Globus pallidus (tissue), 1 donor: ENCODE measurements at places on chromosomes 16 and 17.

DNA sequence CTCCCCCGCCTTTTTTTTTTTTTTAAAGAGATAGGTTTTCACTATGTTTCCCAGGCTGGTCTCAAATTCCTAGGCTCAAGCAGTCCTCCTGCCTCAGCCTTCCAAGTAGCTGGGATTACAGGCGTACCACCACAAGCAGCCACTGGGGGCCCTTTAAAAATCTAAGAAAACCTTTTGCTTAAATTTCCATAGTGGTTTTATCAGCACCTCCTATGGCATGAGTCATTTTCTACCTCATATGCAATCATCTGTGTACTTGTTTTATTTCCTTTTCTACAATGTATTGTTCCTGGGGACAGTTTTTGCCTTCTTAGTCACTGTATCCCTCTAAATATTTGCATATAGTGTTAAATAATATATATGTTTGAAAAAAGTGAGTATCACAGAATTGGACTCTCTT, 29.2 kb downstream of the GNA13 start:
- no peak for DNase-seq

GRCh38 chr17:35540589-35541404, 3.3 kb upstream of the SLFN12L start:
- DNase-seq: no peak

DNA sequence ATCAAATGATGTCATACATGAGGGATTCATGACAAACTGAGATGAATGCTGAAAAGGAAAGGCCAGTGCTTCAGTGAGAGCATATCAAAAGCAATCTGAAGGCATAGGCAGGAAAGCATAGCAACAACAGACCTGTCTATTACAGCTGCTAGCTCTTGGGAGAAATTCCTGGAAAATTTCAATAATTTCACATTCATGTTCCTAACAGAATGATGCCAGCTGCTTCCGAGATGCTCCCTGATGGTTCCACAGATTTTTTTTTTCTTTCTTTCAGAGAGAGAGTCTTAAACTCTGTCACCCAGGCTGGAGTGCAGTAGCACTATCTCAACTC, 50.3 kb upstream of the CLEC3A start:
- no peak for DNase-seq

GRCh38 chr16:81878529-81878928, 99.4 kb downstream of the PLCG2 start:
- DNase-seq: no peak

DNA sequence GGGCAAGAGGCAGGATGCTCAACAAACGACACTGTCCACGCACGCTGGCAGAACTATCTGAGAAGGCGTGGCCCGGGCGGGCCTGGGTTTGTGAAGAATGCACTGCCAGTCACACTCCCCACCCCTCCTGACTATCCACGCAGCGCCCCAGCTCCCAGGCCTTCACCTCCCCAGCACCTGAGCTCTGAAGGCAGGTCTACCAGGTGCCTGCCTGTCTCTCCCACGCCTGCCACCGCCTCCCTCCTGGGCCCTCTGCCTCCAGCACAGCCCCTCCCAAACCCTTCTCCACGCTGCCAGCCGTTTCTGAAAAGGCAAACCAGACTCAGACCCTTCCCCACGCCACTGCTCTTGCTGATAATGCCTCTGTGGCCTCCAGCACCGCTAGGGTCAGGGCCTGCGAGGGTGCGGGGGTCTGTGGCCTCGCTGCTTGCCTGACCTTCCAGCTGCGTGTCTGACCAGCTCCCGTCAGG, 11.6 kb downstream of the MYBBP1A start:
- DNase-seq: no peak

DNA sequence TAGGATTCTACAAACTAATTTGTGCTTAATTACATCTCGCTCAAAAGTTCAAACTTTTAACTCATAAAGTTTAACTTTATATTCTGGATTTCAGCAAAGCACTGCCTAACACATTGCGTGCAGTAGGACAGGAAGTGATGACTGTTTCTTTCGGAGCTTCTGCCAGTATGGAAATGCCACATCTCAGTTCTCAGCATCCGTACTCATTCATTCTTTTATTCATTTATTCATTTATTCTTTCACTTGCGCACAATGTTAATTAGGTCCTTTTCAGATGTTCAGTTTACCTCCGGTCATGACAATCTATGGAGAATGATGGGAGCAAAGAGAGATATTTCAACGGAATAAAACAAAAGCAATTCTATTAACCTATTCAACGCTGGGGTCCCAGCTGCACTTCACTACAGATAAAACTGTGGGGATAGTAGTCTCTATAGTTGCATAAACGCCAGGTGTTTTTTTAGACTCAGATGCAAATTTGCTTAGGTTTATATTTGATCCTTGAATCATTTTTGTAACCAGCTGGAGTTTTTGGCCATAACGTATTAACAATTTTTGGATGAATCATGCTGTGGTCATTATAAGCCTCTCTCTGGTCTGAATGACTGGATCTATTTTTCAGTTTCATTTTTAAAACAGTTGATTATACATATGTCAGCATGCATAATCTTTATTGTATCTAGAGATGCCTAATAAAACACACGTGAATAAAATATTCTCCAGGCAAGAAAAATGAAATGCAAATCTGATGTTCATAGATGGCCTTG, 143.9 kb downstream of the KCNJ2 start:
- no peak for DNase-seq

DNA sequence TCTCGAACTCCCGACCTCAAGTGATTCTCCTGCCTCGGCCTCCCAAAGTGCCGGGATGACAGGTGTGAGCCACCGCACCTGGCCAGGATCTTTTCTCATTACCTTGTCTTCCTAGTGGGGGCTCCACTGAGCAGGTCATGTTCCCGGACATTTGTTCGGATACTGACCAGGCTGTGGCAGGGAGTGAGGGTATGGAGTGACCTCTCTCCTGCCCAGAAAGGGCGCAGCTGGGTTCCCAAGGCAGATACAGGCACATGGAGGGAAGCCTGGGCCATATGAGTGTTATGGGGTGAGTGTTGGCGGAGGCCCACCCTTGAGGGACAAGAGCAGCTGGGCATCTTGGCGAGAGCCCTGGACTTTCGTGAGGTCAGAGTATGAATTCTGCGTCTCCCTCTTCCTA, 5.5 kb downstream of the SERPINF1 start:
- DNase-seq: no peak

DNA sequence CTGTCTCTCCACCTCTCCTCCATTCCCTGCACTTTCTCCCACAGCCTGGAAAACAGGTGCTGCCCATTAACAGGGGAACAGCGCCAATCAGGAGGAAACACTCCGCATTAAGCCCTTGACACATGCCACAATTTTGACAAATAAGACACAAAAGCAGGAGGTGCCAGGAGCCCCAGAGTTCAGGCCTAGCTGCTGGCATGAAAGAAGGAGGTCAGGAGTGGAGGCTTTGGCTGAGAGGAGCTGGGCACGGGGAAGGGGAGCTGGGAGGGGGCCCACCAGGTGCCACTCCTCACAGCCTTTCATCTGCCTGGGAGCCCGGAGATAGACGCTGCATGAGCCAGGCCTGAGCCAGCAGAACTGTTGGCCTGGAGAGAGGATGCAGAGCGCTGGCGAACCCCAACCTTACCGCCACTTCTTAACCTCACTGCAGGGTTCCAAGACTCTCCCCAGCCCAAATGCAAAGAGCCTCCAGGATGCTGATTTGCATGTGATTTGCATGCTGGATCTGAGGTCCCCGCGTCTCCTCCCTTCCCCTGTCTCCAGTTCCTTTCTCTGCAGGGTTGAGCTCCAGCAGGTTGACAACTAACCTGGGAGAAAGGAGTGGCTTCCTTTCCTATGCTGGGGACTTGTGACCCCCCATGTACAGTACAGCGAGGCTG, 139.8 kb upstream of the SDK2 start:
- DNase-seq: no peak

DNA sequence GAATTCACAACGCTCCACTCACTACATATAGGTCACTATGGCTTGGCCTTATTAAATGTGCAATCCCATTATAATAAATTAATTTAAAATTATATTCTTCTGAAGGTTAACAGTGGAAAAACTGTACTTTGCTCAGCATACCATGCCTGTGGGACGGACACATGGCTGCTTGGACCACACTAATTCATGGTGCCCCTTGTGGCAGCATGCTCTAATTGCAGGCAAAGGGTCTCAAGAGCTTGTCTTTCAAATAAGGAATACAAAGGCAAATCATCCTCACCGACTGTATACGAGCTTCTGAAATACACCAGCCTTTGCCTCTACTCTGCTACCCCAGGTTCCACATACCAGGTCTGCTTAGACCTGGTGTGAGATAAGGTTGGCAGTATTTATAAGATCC, 11.7 kb downstream of the SMPD3 start:
- DNase-seq: no peak

GRCh38 chr17:66767154-66767933, 67.6 kb upstream of the CACNG5 start:
- DNase-seq: no peak

DNA sequence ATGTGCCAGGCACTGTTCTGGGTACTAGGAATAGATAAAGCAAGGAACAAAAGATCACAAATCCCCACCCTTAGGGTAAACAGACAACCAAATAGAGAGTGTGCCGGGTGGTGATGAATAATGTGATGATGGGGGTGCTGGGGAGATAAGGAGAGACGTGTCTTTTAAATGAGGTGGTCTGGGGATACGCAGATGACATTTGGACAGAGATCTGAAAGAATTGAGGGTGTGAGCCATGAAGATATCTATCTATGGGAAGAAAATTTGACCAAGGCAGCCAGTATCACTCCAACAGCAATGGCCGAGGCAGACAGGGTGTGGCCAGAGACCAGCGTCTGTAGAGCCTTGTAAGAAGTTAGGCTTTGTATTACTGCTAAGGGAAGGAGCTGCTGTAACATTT, 165.3 kb downstream of the MRTFB start:
- no peak for DNase-seq

DNA sequence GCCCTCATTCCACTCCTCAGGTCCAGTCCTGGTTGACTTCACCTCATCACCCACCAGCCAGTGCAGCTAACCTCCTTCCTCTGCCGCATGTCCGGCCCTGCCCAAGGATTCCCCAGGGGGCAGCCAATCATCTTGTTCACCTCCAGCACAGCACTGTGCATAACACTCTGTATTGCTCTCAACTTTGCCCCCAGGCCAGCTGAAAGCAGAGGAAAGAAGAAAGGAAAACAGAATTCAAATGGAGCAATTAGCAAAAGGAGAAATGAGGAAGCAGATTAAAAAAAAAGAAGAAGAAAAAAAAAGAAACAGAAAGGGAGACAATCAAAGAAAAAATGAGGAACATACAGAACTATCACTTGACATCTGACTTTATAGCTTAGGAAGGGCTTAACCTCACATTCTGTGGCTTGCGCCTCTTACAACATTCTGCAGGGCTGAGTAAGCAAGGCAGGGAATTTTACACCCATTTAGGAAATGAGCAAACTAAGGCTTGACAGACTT, 26.1 kb downstream of the GAS7 start:
- DNase-seq: no peak

DNA sequence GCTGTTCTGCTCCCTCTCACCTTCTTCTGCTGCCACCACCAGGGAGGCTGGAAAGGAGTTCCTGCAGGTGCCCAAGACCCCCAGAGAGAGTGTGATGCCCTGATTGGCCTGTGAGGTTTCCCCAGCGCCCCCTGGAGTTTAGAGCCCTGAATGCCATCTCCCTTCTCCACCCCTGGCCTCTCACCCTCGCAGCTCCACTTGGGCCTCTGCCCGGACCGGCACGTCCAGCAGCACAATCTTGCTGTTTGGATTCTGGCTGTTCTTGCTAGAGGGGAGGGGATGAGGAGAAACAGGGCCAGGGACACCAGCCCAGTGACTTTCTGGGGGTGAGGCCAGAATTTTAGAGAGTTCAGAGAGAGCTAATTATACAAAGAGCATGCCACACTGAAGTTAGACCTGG, 12.5 kb upstream of the FAM171A2 start:
- no peak for DNase-seq

DNA sequence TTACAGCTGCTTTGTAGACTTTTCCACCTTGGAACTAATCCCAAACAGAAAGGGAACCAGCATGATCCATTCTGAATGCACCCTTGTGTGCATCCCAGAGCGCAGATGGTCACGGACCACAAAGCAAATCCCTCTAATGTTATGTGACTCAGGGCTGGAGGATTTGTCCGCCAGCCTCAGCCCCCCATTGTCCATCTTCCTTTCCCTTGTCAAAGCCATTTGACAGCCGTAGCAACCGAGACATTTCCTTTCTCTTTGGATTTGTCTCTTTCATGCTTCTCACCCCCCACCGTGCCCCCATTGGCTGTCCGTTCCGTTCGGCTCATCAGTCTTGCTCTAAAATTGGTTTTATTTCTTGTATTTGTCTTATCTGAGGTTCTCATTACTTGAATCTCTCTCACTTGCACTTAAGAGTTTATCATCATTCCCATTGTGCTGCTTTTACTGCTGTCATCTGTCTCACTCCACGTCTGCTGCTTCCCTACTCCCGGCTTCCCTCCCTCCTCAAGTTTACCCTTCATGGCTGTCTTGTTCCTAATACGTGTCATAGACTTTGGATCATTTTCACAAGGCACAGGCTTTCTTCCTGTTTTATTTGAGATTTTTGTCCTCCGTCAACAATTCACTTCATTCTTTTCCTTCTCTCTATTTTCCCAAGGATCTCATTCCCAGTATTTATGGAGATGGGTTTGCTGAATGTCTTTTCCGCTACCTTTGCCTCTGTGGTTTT, 163.4 kb upstream of the ERCC4 start:
- peak; percentile 3 for DNase-seq

DNA sequence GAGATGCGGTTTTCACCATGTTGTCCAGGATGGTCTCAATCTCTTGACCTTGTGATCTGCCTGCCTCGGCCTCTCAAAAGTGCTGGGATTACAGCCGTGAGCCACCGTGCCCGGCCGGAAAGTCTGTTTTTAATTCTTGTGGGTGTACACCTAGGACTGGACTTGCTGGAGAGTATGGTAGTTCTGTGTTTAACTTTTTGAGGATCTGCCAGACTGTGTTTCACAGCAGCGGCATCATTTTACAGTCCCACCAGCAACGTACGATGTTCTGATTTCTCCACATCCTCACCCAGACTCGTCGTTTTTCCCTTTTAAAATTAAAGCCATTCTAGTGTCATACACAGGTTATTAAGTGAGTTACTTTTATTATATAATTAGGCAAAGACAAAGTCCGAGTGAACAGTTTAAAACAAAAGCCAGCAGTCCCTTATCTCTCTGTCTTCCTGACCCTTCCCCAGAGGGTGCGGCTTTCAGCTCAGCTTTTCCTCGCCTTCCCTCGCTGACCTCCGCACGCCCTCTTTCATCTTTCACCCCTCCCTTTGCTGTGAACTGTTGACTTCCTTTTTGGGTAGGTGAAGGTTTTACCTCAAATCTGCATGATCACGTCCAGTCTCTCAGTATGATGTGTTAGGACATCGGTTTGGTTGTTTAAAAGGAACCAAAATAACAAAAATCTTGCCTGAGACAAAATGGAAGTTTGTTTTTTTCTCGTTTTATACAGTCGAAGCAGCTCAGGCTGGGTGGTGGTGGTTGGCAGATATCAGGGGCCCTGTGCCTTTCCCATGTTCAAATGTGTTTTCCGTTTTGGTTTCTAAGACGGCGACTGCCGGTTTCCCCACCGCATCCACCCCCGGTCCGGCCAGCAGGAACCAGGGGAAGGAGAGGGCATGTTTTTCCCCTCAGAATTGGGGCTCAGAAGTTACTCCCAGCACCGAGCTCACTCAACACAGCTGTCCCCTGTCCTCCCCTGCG, 18.0 kb downstream of the FAM234A start:
- DNase-seq: no peak

GRCh38 chr16:21260870-21261791, 17.0 kb downstream of the CRYM start:
- DNase-seq: no peak

GRCh38 chr16:71673582-71673973, 47.6 kb downstream of the MARVELD3 start:
- no peak for DNase-seq

- no peak for DNase-seq
Observed at GRCh38 chr17:27631411-27631760, 398 bp downstream of the LGALS9 start.
